ENCODE measurements at places on chromosomes 7 and 10.

GRCh38 chr10:130778166-130778545 lies 533.4 kb downstream of the TCERG1L start:
- no peak for DNase-seq

DNA sequence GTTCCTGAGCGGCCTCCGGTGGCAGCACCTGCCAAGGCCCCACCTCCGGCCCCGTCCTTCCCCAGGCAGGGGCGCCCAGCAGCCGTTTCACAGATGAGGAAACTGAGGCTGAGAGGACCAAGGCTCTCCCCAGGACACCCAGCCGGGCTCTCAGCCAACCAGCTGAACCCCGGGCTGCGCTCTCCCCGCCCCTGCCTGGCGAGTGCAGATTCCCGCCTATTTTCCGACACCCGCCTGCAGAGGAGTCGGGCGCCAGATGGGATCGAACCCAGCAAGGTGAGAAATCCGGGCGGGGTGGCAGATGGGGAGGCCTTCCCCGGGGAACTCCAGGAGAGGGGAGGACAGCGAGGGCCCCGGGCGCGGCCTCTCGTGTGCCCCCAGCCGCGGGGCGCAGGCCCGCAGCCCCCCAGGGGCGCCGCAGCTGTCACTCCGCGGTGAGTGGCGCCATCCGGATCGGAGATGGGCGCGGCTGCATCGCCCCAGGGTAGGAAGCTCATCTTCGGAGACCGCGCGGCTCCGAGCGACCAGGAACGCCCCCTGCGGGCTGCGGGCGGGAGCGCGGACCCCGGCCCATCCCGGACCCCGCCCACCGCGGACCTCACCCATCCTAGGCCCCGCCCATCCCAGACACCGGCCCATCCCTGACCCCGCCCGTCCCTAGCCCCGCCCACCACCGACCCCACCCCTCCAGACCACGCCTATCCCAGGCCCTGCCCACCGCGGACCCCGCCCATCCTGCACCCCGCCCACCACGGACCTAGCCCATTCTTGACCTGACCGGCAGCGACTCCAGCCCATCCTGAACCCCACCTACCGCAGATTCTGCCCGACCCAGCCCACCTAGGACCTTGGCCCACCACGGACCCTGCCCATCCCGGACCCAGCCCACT lies 90.3 kb downstream of the MICALL2 start:
- DNase-seq, result no peak

GRCh38 chr10:13331646-13332045 lies 16.4 kb downstream of the SEPHS1 start:
- DNase-seq, result no peak

- no peak for DNase-seq
Measured at GRCh38 chr10:30882281-30882680, 149.4 kb downstream of the ZNF438 start.

- DNase-seq, result no peak
Measured at GRCh38 chr10:92208736-92209135, 82.1 kb downstream of the CPEB3 start.

DNA sequence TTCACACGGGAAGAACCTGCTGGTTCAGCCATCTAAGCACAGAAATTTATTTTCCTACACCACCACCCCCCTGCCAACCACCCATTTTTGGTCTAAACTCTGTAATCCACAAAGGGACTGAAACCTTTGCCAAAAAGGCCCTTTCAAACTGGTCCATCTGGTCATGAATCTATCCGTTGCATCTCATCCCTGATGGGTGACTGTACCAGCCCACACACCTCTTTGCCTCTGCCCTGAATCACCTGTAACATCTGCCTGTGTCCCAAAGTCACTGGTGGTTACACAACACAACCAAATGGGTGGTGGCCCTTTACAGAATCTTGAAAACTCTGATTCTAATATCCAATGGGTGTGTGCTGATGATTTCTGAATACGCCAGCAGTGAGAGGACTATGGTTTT lies 503.4 kb downstream of the PARD3 start:
- no peak for DNase-seq

DNA sequence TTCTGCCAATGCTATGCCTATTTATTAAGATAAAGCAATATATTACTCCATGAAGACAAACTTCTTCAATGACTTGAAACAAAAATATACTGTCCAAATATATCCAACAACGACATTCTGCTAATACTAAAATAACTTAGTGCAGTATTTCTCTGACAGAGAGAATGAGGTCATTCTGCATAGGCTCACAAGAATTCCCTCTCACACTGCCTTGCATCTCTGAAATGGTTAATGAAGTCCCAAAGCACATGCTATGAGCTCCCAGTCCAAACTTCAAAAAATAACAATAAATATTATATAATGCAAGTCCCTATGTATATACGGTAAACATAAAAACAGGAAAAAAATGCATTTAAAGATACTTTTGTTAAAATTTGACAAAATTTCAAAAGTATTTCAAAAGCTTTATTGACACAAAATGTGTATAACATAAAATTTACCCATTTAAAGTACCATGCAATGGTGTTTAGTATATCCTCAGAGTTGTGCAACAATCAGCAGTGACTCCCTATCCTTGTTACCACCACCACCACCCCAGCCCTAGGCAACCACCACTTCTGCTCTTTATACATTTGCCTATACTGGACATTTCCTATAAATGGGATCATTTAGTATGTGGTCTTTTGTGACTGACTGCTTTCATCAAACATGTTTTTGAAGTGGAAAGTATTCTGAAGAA lies 27.6 kb downstream of the CHCHD3 start:
- no peak for DNase-seq

DNA sequence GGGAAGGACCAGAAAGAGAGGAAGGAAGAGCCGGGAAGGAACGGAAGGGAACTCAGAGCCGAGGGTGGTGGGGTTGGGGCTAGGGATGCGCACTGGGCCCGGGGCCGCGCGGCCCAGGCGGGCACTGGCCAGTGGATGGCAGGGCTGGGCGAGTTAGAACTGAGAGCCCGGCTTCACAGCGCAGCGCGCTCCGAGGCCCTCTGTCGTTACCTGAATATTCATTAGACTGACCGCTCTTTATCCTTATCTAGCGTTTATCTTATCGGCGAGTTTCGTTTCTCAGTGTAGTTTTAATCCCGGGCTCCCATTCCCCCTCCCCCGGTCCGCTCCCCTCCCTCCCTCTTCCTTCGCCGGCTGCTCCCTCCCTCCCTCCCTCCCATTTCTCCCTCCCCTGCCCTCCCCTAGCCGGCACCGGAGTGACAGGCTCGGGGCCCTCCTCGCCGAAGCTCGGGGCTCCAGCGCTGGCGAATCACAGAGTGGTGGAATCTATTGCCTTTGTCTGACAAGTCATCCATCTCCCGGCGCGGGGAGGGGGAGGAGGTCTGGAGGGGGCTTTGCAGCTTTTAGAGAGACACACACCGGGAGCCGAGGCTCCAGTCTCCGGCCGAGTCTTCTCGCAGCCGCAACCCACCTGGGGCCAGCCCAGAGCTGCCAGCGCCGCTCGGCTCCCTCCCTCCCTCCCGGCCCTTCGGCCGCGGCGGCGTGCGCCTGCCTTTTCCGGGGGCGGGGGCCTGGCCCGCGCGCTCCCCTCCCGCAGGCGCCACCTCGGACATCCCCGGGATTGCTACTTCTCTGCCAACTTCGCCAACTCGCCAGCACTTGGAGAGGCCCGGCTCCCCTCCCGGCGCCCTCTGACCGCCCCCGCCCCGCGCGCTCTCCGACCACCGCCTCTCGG lies at the start of gene PAX2:
PAX2 (plus strand) TSS at position 596 of the 895 bp plus-strand sequence. CDS start 679 bp downstream, outside the sequence.
- no peak for DNase-seq

DNA sequence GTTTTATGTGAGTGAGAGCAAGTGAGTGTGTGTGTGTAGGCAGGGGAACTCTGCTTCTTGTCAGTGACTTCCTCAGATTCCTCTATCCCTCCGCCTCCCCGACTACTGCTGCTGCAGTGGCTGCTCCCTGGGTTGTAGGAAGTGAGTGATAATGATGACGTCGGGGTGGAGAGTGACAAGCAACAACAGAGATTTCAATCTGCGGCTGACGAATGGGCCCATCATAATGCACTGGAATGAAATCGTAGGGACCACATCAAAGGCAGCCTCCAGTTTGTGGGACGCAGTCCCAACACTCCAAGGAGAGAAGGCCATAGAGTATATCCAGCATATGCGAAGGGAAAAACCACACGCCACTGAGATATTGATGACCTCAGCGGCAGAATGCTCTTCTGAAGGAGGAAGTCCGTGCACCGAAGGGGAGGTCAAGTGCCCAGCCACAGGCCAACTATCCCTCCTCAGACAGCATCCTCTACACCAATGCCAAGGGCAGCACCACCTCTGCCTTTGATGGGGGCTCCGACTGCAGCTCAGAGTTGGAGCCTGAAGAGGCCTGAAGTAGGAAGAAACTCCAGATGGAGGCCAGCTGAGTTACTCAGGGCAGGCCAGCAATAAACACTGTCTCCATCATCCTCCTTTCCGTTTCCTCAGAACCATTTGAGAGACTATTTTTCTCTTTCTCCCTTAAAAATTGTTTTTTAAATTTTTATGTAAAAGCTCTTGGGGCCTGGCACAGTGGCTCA lies 11.3 kb upstream of the STMP1 start:
- DNase-seq, result no peak

GRCh38 chr7:35630024-35630972 lies 64.6 kb downstream of the HERPUD2 start:
- no peak for DNase-seq

GRCh38 chr7:105643851-105644250 lies 62.6 kb upstream of the EFCAB10 start:
- DNase-seq, result no peak

DNA sequence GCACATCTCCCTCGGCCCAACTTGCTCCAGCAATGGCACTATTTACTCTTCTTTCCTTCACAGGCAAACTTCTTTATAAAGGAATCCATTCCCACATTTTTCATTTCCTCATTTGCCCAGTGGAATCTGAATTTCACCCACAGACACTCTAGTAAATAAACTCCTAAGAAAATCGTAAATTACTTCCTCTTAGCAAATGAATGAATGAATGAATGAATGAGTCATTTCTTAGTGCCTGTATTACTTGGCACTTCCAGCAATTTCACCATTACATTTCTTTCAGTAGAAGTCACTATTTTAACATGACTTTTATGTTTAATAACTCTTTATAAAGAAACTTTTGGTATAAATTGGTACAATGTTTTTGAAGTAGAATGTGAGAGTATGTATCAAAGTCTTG lies 55.7 kb downstream of the DDC start:
- DNase-seq, result no peak

DNA sequence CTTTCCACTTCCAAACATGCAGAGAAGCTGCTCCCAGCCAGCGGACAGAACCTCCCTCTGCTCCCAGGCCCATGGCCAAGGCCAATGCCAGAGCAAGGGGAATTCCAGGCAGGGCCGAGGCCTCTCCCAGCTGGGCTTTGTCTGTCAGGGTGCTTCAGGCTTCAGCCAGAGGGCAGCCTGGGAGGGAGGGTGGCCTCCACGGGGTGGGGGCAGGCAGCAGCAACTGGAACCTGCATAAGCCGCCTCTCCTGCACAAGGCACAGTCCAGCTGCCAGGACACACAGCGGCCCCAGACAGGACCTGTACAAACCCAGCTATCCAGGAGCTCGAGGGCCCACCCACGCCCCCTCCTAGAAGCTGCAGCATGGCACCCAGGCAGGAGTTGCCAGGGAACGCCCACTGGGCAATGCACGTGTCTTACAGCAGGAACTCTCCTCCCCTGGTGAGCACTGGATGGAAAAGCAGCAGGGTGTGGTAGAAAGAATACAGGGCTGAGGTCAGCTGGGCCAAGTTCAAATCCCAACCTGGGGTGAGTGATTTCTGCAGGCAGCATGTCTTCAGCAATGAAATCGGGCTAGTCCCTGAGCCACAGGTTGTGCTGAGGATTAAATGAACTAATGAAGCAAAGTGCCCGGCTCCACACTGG lies 7.6 kb downstream of the FAM53B start:
- DNase-seq, result no peak
